Left cardiac atrium (tissue), 4 donors: ENCODE measurements at places on chromosomes 2 and 18. TPM values are rescaled to one million over a fixed set of nuclear protein-coding genes. Genes with fewer than 3 reads are reported as not detected.

- no peak for DNase-seq
Measured at GRCh38 chr2:101410746-101411145, 23.4 kb upstream of the CREG2 start.

G6PC2 gene
- total RNA-seq, result not detected

GRCh38 chr2:201558665-201559064, 84.6 kb downstream of the TMEM237 start:
- no peak for DNase-seq

DYSF gene
- 45.8 TPM for total RNA-seq

DNA sequence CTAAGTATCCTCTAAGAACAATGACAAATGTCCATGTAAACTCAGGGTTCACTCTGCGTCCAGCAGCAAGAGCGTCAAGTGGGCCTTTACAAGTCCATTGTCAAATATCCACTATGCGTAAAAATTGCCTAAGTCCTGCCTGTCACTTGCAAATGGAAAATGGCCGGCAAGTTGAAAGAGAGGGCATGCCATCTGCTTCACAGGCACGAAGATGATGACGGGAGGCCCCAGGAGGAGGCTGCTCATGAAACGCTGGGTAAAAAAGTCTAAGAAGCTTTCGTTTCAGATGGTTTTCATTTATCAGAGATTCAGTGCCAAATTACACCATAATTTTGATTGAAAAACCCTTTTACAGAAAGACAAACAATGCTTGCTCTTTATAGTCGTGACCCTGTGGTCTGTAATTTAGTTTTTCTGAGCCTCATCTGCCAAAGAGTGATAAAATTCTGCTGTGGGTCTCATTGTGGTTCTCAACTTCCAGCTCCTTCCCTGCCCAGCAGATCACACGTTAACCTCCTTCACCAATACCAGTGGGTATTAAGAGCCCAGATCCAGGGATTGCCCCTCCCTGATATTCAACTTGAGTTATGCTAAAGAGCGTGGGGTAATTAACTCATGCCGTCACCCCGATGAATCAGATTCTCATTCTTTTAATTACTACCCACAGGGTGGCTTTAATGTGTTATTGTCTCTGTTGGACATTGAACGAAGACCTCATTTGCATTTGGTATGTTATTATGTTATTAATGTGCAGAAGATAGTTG, 160.2 kb upstream of the ALKAL2 start:
- DNase-seq, result no peak

DNA sequence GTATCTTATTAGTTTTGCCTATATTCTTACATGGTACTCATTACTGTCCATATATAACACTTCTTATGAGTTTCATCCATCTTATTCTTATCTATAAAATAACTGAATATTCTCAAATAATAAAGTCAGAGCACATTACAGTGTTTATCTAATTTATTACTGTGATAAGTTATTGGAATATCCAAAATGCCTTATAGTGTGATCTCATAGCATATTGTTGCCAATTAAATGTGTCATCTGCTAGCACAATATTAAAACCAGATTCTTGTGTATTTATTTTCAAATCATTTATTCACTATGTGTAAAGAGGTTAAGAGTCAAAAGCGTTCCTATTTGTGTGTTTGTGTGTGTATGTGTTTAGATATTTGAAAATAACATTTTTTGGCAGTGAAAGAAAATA, 151.9 kb downstream of the WDR7 start:
- DNase-seq, result no peak

DNA sequence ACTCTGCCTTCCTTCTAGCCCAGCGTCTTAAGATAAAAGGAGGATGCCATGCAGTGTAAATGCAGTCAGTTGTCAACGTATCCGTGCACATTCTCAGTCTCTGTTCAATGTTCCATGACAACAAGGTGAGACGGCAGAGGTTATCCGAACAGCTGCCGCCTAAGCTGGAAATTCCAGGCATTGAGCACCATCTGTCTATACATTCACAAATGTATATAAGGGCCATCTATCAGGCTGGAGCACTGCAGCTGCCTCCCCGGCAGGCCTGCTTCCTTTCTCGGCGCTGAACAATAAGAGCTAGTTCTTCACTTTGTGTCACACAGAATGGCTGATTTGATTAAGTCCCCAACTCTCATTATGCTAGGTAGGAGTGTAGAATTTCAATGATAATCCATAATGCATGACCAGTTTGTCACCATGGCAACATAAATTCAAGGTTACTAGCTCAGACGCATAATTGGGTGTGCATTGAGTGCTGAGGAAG, 282.2 kb upstream of the SOX11 start:
- no peak for DNase-seq
